ENCODE measurements at places on chromosomes 4 and X.

- no peak for DNase-seq
Observed at GRCh38 chr4:21045119-21045518, 344.9 kb downstream of the PACRGL start.

GRCh38 chrX:130994671-130995070 is 63.5 kb upstream of the ARHGAP36 start:
- no peak for DNase-seq

- no peak for DNase-seq
Observed at GRCh38 chr4:10083861-10084641, 32.5 kb downstream of the WDR1 start.

GRCh38 chr4:123286903-123287466 is 109.6 kb upstream of the SPRY1 start:
- no peak for DNase-seq

DNA sequence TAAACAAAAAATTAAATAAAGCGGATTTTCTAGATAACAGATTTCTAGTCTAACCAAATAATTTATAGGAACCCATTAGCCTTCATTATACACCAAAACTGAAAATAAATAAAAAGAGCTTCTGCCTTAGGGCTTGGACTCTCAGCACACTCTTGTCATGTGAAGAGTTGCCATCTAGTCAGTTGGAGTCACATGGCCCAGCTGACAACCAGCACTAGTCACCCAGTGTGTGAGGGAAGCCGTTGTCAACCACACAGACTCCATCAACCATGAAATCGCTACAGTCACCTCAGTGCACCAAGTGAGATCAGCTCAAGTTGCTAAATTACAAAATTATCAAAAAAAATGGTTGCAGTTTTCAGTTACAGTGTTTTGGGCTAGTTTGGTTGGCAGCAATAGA is 470.0 kb downstream of the GASK1B start:
- no peak for DNase-seq

- no peak for DNase-seq
Observed at GRCh38 chr4:26839534-26839951, 21.1 kb upstream of the STIM2 start.

DNA sequence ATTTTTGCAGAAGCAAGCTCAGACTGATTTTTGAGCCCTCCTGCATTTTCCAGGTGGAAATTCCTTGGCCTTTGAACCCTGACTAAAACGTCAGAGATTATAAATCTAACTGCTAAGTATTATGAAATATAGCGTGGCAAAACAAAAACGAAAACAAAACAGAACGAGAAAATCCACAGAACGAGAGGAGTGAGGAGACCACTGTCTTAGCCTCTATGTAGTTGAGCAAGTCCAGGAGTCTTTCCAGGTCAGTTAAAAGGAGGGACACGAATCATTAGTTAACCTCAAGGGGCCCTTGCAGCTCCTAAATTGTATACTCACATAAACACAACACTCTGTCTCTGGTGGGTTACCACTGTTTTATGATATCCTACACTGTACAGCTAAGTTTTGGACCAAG is 80.2 kb downstream of the SYNPO2 start:
- DNase-seq: no peak

DNA sequence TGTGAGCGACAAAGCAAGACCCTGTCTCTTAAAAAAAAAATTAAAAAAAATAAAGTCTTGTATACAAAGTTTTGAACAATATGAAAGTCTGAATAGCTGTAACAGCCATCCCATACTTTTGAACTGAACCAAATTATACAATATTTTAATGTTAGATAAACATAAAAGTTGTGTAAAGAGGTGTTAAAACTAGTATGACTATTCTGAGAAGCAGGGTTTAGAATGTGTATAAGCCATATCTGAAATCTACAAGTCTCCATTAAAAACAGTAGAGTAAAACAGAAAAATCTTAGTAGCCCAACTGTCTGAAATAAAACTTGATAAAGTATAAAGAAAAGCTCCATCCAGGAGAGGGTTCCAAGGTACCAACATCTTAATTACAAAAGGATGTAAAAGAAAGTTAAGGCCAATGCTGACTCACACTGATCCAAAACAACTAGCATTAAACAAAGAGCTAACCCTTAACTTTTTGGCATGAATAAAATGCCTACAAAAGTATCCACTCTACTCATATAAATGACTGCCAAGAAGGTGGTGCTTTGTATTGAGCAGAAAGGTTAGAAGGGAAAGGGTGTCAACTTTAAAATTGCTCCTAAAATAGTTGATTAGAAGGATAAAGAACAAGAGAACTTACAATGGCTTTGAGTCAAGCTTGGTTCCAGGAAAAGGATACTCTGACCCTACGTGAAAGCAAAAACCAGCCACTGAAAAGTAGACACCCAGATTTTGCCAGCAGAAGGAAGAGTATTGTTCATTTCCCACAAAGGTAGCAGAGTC is 18.5 kb downstream of the CNOT6L start:
- no peak for DNase-seq

GRCh38 chrX:134365904-134366303 is 94.1 kb upstream of the HPRT1 start:
- DNase-seq: no peak

GRCh38 chr4:74414149-74414809 is 30.7 kb upstream of the AREG start:
- DNase-seq: no peak

DNA sequence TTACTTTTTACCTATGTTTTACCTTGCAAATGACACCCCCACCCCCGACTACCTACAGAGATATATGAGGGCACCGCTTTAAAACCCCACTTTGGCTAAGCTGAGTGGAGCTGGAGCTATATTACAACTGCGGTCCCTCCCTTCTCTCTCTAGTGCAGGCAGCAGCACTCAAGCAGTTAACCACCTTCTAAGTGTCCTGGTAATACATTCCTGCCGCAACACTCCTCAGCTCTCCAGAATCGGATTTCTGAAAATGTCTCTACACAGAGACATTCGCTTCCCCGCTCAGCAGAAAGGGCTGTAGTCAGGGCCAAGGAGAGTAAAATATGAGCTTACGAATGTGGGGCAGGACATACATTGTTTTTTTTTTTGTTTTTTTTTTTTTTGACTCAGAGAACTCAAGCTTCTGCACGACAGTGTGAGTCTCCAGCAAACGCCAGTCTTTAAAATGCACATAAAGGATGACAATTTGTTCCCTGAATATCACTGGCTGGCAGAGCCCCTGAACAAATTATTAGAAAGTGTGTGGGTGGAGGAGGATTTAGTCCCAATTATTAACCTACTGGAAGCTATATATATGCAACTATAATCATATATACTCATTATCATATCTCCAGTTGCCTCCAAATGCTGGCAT is 287.0 kb upstream of the TET2 start:
- DNase-seq: no peak

Data from stimulated activated CD4-positive, alpha-beta T cell treated with anti-CD3 and anti-CD28 coated beads, Interleukin-1b, Interleukin-23, amount 100 ng/mL, for 1 hour (primary cell).